Naive thymus-derived CD8-positive, alpha-beta T cell (primary cell): ENCODE measurements at places on chromosomes 7 and 10. TPM values are rescaled to one million over a fixed set of nuclear protein-coding genes. Genes with fewer than 3 reads are reported as not detected.

STK31 gene
- 0.85 TPM for total RNA-seq

DNA sequence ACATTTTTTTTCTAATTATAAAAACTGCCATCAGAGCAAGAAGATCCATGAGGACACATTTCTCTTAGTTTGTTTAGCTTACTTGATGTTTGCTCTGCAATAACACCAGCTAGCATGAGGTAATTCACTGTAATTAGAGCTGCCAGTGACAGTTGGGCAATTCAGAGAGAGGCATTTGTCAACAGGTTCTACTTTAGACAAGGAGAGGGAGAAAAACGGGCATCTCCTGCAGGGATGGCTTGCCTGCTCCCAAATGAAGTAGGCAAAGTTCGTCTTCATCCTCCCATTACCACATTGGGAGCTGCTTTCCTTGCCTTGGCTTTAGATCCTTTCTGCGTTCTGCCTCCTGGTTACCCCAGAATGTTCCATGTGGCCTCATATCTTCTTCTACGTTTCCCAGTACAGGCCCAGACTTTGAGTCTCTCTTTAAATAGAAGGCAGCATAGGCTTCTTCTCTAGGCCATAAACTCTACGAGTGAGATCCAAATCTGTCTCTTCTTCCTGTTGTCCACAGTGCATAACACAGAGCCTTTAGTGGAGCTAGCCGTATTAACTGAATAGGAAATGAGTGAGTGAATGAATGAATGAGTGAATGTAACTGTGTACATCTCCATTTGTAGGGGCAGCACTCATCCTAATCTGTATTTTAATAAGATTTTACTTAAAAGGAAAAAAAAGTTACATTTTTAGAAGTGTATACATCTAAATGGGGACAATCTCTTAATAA, 21.2 kb downstream of the ASB15 start:
- no peak for DNase-seq

DNA sequence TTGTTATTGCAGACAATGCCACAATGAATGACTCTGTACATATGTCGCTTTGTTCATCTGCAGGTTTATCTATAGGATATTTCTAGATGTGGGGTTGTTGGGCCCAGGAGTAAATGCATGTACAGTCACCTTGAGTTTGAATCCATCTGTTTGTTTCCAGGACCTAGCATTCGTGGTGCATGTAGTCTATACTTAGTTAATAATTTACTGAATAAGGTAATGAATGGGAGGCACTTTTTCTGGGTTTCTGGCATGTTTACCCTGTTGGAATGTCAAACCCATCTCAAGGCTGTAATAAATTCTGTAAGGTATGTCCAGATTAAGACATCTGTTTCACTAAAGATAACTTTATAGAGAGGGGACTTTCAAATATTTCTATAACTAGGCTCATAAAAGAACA, 23.5 kb downstream of the HECTD2 start:
- no peak for DNase-seq

TEX36 gene
- total RNA-seq, result not detected

DNA sequence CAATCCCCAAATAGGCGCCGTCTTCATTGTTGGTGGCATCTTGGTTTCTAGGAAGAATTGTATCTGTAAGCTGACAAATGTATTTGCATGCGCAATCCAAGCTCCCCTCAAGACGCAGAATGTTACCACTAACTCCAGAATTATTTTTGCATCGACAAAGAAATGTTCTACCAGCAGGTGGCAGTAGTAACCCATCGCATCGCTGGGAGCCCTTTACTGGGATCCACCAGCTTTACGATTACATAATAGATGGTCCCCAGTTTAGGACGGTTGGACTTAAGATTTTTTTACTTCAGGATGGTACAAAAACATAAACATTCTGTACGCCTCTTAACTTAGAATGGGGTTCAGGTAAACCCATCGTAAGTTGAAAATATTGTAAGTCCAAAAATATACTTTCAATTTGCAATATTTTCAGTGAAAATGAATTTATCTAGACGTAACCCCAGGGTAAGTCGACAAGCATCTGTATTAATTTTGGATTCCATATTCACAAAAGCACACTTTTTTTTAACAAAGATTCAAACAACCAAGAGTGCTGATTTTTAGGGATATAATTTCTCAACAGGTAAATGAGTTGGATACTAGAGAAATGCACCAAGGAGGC, 114.0 kb upstream of the COBL start:
- DNase-seq, result peak; percentile 38

CPXM2 gene
- not detected for total RNA-seq

DNA sequence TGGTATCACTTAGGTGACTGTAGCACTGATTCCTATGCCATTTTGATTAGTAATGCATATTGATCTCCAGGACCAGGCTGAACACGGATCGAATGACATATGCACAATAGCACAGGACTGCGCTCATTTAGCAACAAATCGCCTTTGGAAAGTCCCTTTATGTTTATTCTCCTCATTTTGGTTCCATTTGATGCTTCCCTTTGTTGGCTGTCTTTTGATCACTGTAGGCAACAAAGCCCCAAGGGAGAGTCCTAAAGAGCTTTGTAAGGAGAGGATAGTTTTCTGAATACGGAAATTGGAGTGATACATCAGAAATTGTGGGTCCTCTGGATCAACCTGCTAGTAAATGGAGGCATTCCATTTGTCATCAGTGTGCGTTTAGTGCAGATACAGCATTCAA, 1111.4 kb downstream of the SORCS1 start:
- no peak for DNase-seq

- DNase-seq, result no peak
These were observed 126.7 kb upstream of the CALN1 start for GRCh38 chr7:72538856-72539255.

LIPK gene
- total RNA-seq, result not detected

DNA sequence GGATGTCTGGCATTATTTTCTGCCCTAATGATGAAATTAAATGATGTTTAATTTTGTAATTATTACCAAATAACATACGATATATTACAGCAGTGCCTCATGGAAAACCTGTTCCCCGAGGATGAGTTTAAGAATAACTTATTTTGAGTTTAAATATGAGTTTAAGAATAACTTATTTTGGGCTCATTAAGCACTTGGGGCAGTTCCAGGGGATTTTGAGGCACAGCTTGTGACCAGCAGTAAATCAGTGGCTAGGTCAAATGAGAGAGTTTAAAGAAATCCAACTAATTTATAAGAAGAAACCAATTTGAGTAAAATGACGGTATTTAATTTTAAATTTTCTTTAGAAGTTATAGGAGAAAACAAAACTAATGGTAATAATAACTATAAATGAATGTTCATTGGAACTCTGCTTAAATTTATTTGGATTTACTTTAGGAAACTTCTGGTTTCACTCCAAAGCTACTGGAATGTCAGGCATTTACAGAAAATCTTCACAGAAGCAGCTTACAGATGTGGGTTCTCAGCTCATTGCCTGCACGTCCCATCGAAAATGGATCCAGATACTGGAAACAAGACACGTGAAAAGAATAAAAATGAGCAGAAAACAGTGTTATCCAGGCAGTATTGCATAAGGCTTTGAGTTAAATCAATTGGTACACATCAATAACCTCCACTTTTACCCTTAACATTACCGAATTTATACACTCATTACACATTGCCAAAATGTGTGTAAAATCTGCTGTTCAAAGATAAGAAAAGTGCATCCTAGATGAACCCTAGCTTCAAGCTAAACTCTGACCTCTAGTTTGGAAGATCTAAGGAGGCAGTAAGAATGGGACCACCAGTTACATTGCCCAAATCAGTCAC, 784.5 kb upstream of the IGFBP3 start:
- no peak for DNase-seq

DNA sequence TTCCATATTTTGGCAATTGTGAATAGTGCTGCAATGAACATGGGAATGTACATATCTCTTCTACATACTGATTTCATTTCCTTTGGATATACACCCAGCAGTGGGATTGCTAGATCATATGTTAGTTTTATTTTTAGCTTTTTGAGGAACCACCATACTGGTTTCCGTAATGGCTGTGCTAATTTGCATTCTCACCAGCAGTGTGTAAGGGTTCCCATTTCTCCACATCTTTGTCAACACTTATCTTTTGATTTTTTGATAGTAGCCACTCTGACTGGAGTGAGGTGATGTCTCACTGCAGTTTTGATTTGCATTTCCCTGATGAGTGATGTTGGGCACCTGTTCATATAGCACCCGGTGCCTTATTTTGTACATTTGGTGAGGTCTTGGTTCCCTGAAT, 519.6 kb downstream of the REEP3 start:
- DNase-seq, result no peak

RGR gene
- total RNA-seq, result not detected

GPR146 gene
- 7.0 TPM for total RNA-seq

LIPJ gene
- 0.18 TPM for total RNA-seq

GRCh38 chr7:89223900-89224395, 428.4 kb upstream of the TEX47 start:
- DNase-seq, result no peak

DNA sequence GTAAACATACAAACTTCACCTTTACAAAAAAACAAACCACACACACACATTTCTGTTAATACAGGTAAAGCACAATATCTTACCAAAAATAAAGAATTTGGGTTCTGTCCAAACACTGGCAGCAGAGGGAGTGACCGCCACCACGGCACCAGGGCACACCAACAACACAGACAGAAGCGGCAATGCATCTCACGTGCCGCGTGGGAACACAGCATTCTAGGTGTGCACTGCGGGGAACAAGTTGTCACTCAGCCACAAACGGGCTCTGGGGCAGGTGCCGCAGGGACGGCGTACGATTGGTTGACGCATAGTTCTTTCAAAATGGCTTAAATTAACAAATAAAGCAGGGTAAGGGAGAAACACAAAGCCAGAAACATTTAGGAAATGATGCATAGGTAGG, 22.3 kb downstream of the PDGFA start:
- no peak for DNase-seq

DNA sequence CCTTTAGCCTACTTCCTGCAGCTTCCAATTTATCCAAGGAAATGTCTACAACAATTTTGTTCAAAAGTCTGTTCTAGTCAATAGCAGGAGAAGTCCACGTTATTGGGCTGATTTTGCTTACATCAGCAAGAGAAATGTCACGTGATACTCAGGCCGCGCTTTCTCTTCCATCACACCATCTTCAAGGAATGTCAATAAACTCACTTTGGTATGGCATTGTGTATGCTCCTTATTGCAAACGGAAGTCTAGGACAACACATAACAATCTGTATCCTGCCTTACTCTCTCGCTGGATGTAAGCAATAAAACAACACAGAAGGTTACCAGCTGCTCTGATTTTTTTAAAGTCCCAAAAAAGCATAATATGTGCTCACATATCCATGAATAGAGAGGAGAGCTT, 17.1 kb upstream of the STK17A start:
- no peak for DNase-seq

- no peak for DNase-seq
These were observed 196.8 kb downstream of the REEP3 start for GRCh38 chr10:63718006-63718405.

AKR1C1 gene
- total RNA-seq, result 3.4 TPM

GRCh38 chr7:101736084-101736483, 81.3 kb upstream of the CUX1 start:
- DNase-seq, result no peak

ANLN gene
- total RNA-seq, result 0.47 TPM

GRCh38 chr7:216360-217300, 24.3 kb downstream of the FAM20C start:
- no peak for DNase-seq

SFRP4 gene
- not detected for total RNA-seq

GRCh38 chr10:102645741-102646609, 1.7 kb downstream of the TRIM8 start:
- DNase-seq, result peak; percentile 66

DNA sequence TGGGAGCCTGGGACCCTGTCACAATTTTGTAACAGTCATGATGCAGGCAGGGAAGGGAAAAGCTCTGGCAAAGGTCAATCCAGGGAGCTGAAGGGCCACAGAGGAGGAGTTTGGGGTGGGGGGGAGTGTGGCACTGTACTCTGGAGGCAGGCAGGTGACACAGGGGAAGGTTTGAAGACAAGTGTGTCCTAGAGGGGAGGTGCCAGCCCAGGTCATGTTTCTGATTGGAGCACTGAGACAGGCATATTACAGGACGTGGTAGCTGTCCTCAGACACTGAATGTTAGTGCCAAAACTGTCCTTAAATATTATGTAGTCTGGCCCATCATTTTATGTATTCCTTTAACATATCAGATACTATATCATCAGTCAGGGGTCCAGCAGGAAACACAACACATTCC, 75.6 kb upstream of the LRRC4 start:
- DNase-seq, result no peak

PLEKHS1 gene
- total RNA-seq, result not detected

GRCh38 chr7:100585511-100586265, at the start of gene LRCH4:
TSS of gene LRCH4 (minus strand) at chr7:100586129. CDS start at chr7:100586100, 29 bp downstream.
- peak; percentile 74 for DNase-seq

GRCh38 chr7:110877016-110877415, 213.9 kb upstream of the LRRN3 start:
- DNase-seq, result no peak

TMEM270 gene
- total RNA-seq, result not detected

DNA sequence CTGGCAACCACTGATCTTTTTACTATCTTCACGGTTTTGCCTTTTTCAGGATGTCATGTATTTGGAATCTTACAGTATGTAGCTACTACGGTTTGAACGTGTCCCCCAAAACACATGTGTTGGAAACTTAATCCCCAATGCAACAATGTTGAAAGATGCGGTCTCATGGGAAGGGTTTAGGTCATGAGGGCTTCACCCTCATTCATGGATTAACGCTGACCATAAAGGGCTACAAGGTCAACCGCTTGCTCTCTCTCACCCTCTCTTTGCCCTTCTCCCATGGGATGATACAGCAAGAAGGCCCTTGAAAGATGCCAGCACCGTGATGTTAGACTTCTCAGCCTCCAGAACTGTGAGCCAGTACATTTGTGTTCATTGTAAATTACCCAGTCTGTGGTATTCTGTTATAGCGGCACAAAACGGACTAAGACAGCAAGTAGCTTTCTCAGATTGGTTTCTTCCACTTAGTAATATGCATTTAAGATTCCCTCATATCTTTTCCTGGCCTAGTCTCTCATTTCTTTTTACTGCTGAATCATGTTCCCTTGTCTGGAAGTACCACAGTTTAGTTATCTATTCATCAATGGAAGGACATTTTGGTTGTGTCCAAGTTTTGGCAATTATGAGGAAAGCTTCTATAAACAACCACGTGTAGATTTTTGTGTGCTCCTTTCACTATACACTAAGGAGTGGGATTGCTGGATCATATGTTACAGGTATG, 3.0 kb upstream of the CRYGN start:
- DNase-seq, result no peak

CALN1 gene
- total RNA-seq, result not detected

WAPL gene
- 67.3 TPM for total RNA-seq
